Erythroblast (primary cell): ENCODE measurements at places on chromosomes 1 and 21.

- no peak for DNase-seq
These were observed 101.3 kb upstream of the KCNE2 start for GRCh38 chr21:34262469-34262845.

DNA sequence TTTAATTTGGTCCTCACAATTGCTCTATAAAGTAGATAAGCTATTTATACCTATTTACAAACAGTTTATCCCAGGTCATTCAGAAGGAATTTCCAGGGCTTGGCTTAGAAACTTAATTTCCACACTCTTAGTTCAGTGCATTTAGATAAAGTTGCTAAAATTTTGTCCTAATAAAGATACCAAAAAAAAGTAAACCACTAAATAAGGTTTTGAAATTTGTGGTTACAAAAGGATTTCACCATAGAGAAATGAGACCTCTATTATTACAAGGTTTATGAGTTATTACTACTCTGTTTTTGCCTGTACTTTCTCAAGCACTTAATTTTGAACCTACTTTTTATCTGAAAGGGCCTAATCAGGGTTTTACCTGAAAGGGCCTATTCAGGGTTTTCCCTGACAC is 22.4 kb downstream of the PTPN22 start:
- no peak for DNase-seq

DNA sequence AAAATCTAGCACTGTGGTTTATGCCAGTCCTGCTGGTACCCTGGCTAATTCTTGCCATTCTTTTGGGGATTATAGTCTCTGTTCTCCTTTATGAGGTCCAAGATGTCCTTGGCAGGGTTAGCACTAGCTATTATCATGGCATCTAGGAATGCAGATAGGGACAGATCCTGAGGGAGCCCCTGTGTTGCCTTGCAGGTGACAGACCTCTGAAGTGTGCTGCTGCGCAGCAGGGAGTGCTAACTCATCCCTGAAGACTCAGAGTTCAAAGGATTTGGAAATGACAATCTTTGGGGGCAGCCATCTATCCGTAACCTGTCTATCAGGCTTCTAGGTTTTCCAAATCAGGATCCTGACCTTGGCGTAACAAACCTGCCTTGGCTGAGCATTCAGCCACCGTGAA is 16.3 kb downstream of the ZFYVE9 start:
- no peak for DNase-seq

GRCh38 chr1:245437369-245438062 is 282.7 kb downstream of the KIF26B start:
- DNase-seq: no peak

DNA sequence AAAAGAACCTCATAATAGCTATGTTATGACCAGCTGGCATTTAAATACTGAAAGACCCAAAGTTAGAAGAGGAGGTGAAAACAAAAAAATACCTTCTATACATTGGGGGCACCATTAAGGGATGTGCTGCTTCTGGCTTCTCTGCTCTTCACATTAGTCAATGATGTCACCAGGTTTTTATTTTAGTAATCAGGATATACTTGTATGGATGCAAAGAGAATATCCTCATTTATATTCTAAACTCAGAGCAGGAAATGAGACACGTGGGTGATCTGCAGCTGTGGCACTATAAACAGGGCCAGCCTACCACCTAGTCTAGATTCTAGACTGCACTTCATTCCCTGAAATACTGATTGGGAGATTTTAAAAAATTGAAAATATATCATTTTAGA is 51.2 kb downstream of the WLS start:
- no peak for DNase-seq

- no peak for DNase-seq
These were observed 1.8 kb upstream of the CSMD2 start for GRCh38 chr1:34166625-34167361.

GRCh38 chr1:1777583-1777899 is 729 bp downstream of the NADK start:
- DNase-seq: peak; percentile 48

- peak; percentile 6 for DNase-seq
These were observed 1.3 kb upstream of the SYT6 start for GRCh38 chr1:114154963-114155322.

- no peak for DNase-seq
These were observed 25.7 kb upstream of the VPS13D start for GRCh38 chr1:12204140-12204539.

DNA sequence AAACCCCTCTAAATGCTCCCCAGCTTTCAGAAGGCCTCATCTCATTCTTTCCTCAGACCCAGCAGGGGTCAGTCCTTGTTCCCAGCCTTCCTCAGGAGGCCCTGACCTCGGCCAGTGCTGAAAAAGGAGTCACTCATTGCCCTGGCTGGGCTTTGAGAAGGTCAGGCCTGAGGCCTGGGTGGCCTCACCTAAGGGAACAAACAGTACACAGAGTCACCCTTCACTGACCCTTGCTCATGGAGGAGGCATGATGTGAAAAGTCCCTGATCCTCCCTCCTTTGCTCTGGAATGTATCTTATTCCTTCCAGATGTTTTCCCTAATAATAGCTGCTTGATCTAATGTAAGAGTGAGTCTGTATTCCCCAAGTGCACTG is 117.7 kb upstream of the SLC44A3 start:
- DNase-seq: no peak

DNA sequence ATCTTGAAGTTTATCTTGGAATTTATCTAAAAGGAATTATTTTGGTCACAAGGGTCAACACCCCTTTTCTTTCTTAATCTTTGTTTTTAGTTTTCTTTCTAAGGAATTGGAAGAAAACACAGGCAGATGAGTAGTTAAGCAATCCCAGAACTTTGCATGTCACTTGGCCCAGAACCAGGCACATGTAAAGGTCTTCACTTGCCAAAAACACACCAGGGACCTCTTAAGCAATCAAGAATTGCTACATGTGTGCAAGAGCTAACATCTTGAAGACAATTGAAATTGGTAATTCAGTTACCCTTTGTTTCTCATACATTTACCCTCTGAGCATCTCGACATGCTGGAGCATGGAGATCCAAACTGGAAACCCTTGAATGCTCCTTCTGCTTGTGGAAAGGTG is 114.2 kb downstream of the ZC3H11B start:
- no peak for DNase-seq

DNA sequence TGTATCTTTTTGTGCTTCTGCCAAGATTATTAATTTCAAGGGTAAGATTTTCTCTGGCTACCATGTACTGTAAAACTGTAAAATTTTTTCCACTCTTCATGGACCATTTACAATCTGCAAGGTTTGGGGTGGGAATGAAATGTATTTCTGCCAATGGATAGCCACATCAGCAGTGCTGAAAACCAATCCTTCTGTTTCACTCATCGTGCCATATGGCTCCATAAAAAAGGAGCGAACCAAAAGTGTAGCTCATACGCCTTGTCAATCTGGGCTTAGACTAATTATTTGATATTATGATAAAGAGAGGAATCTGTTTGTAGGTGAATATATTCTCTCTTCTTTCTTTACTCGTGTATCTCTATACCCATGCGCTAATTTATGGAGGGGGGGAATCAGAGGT is 3.0 kb upstream of the SLC44A5 start:
- DNase-seq: no peak

GRCh38 chr1:79193211-79194079 is 186.9 kb upstream of the ADGRL4 start:
- no peak for DNase-seq

GRCh38 chr21:18178509-18178908 is 66.1 kb upstream of the CHODL start:
- no peak for DNase-seq

DNA sequence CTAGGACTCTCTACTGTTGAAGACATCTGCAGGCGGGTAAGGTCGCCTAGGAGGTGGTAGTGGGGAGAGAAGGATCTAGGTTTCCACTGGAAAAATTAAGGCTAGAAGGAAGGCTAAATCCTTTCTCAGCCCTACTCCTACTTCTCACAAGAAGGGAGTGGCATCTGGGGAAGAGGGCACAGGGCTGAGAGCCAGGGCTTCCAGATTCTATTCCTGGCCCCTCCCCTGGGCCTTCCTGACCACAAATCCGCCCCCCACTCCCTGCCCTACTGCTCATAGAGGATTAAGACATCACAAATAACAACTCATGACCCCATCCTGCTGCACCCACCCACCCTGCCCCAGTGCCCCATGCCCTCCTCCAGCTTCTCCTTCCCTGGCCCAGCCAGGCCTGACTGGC is 2.5 kb downstream of the PHLDA3 start:
- DNase-seq: no peak

DNA sequence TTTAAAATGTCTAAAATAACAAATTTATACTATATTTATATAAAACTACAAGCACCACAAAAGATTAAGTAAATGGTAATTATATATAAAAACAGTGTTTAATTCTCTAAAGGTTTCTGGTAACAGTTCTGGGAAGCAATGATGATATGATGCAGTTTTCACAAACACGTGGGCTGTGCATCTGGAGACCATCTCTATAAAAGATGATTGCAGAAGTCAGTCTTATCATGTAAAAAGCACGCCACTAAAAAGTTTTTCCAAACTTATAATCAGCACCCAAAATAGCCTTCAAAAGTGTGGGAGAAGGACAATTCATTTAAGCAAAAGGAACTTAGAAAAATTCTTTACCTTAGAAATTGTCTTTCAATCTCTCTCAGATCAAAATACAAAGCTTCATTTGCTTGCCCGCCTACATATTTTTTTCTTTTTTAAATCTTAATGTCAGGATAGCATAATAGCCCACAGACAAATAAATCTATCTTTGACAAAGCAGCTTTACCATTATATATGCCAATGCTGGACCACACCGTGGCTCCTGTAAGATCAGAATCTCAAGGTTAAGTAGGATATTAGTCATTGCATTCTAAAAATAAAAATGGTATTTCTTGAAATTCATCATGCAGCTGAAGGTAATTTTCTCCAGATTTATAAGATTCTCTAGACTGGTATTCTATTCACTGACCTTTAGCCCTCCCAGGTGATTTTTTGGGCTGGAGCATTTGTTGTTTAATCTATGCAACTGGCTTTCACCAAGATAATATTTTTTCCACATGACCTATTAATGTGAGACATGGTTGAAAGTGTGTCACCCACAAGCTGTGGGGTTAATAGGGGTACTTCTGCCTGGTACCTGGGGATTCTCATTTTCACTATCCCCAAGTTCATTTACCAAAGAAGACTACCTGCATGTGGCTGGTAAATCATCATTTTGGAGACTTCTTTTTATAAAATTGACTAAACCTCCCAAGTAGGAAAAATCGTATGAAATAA is 189.6 kb upstream of the ST6GALNAC5 start:
- DNase-seq: no peak

- no peak for DNase-seq
These were observed 29.6 kb downstream of the DEGS1 start for GRCh38 chr1:224212618-224213061.

GRCh38 chr1:74392840-74393239 is 119.6 kb downstream of the LRRC53 start:
- DNase-seq: no peak

DNA sequence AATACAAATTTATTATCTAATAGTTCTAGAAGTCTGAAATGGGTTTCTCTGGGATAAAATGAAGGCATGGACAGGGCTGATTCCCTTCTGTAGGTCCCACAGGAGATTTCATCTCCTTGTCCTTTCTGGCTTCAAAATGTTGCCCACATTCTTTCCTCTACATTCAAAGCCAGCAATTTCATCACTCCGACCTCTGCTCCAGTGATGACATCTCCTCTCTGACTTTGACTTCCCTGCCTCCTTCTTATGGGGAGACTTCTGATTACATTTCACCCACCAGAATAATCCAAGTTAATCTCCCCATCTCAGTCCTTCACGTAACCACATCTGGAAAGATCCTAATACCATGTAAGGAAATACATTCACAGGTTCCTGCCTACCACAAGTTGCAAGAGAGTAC is 358.0 kb upstream of the C1orf87 start:
- DNase-seq: no peak

- DNase-seq: no peak
These were observed 37.3 kb downstream of the AZIN2 start for GRCh38 chr1:33118274-33118673.

DNA sequence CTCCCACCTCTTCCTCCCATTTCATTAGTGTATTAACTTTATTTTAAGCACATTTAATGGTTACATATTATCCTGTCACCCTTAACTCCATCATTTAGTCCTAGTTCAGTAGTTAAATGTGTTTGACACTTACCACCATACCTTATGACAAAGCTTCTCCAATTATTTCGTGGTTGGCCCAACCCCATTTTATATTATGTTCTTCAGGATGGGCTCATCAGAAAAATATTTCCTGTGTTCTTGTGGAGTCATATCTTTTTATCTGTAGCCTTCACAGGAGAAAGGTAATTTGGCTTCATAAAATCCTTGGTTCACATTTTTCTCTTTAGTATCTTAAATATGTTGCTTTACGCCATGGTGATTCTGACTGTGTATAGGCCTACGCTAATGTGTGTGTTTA is 142.3 kb upstream of the COL6A1 start:
- no peak for DNase-seq

DNA sequence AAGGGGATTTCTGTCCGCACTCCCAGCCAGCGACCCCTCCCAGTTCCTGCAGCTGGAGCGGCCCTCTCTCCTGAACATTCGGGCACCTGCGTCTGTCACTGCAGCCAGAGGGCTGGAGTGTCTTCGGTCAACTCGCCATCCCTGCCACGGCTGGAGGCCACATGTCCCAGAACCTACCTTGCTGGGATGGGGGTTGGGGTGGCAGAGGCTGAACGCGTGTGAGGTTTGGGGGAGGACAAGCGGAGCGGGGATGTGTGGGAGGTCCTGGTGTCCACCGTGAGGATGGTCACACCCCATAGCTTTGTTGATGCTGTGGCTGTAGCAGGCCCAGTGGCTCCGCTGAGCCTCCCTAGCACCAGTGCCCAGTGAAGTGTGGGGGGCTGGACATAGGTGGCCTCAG is 14.8 kb upstream of the C1orf174 start:
- DNase-seq: no peak

- no peak for DNase-seq
These were observed 32.1 kb upstream of the HIVEP3 start for GRCh38 chr1:41950820-41951219.

- no peak for DNase-seq
These were observed 63.4 kb downstream of the TRIM11 start for GRCh38 chr1:228343191-228343661.

GRCh38 chr1:11078631-11079030 is 18.8 kb upstream of the SRM start:
- no peak for DNase-seq

- DNase-seq: peak; percentile 23
These were observed 81.9 kb upstream of the HAO2 start for GRCh38 chr1:119286587-119287181.

- no peak for DNase-seq
These were observed 83.5 kb upstream of the PRDX6 start for GRCh38 chr1:173393659-173394000.

GRCh38 chr1:5351366-5351765 is 640.9 kb downstream of the NPHP4 start:
- DNase-seq: no peak
